HT-29 (cell line): ENCODE measurements at places on chromosomes 7 and 10.

- peak; percentile 51 for DNase-seq
Measured at GRCh38 chr7:131753620-131754222, 197.3 kb upstream of the PODXL start.

DNA sequence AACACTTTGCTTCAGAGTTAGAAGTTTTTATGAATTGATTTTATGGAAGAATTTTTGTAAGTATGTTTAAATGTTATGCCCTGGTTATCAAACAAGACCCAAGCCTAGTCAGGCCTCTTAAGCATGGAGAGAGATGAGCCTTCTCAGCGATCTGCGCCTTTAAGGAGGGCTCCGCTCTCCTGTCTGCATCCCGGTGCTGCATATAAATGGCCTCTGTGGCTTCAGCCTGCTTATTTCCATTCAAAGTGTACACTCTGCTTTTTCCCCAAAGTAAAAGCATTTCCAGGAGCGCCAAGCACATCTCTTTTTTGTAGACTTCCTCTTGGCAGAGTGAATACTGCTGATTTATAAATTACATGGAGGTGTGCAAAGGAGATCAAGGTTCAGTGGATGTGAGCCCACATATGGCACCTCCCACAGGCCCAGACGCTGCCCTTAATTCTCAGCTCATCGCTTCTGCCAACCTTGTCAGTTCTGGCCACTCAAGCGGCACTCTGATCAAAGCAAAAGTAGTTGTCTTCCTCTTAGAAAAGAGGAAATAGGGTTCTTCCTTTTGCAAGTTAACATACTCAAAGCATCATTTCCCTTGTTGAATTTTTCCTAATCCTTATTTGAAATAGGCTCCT, 70.0 kb upstream of the SFMBT2 start:
- no peak for DNase-seq

GRCh38 chr7:28698840-28699239, 259.3 kb downstream of the TRIL start:
- no peak for DNase-seq

DNA sequence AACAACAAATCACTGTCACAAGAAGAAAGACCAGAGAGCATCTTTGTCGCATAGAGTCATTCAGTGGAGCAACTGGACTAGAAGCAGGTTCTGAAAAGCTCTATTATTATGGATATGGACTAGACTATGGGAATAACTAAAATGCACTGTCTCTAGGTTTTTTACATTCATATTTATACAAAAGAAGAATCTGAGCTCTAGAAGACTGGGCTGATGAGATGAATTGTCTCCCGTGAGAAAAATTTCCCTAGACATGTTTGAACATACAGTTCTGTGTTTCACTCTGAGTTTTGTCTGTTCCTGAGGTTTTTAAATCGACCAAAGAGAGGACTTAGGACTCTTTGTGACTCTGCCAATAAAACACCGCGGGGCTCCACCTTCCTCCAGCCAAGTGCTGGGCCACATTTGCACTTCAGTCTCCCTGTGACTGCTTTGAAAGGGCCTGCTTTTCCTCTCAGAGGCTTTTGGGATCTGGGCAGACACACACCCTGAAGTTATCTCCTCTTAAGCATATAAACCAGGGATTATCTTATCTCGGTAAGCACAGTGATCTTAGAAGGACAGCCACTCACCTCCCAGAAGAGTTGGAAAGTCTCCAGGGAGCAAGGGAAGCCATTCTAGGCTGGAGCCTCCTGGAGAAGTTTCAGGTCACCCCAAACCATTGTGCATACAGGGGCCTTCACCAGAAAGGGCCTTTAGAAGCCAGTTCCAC, 101.0 kb upstream of the JCAD start:
- DNase-seq: peak; percentile 22

- DNase-seq: no peak
Measured at GRCh38 chr7:134328900-134329299, 12.2 kb upstream of the SLC35B4 start.

DNA sequence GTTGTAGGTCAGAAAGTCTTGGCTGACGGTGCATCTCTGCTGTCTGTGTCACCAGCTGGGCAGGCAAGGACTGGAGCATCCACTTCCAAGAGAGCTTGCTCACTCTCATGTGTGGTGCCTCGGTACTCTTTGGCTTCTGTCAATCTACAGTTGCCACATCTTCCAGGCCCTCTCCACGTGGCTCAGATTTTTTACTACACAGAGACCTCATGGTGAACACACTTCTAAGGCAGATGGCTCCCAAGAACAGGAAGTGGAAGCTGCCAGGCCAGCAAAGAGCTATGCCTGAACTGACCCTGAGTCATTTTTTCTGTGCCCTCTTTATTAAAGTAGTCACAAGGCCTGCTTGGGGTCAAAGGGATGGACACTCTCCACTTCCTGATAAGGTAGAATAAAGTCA, 351.5 kb upstream of the AUTS2 start:
- no peak for DNase-seq

DNA sequence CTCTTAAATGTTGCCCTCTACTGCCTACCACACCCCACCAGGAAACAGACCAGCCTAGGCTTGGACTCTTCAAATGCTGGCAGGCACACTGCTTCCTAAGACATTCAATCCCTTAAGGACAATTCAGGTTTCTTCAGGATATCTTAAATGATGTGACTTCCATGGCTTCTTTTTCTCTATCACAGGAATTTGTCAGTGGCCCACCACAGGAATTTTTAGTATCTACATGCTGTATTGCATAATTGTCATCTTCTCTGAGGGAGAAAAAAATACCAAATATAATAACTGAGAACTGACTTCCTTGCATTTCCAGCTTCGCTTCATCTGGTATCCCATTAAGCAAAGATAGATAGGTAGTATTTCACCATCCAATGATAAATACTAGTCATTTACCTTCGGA, 129.3 kb downstream of the WNT2 start:
- DNase-seq: no peak

DNA sequence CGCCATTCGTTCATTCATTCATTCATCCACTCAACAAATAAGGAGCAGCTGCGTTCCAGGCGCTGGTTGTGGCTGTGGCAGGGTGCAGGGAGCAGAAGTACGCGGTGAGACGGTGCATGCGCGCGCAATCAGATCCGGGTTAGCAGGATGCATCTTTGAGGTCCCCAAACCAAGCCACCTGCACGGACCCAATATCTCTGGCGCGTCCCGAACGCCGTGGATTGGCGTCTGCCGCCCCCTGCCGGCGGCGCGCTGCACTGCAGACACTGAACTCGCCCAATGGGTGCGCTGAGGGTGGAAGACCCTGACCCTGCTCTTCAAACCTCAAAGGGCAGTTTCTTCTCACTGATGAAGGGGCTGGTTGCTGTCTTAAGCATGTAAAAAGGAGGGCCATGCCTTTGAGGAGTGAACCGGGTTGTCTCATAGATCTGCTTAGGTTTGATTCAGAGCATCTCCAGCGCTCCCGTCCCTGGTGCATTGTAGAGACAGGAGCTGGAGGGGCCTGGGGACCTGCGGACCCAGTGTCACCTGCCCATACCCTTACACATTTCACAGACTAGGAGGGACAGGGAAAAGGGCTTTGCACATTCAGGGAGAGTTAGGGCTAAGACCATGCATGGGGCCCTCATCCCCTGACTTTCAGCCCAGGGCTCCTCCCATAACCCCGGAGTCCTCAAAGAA, 102.5 kb downstream of the RAMP3 start:
- DNase-seq: peak; percentile 64

- DNase-seq: no peak
Measured at GRCh38 chr10:131811630-131812403, 89.0 kb upstream of the PPP2R2D start.

DNA sequence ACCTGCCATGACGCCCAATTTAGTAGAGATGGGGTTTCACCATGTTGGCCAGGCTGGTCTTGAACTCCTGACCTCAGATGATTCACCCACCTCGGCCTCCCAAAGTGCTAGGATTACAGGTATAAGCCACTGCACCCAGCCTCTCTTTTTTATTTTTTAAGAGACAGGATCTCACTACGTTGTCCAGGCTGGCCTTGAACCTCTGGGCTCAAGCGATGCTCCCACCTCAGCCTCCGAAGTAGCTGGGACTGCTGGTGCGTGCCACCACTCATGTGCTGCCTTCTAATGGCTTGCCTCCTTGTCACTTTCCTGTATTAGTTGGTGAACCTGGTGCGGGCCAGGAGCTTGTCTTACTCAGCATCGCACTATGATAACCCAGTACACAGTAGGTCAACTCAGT, 27.0 kb downstream of the KLRG2 start:
- DNase-seq: no peak

DNA sequence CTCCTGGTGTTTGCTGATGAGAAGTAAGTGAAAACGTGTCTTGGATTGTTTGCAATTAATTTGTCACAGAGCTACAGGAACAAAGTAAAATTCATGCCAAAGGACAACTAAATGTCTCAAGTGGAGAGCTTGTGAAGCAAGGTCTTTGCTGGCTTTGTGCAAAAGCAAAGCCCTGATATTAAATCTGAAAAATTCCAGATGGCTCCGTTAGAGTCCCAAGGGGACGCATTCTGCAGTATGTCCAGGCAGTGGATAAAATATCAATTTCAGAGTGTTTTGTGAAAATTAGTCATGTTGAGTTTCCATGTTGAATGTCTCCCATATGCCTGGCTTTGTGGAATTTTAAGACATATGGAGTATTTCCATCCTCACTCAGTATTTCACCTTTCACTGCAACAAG, 102.5 kb upstream of the PTN start:
- DNase-seq: no peak

DNA sequence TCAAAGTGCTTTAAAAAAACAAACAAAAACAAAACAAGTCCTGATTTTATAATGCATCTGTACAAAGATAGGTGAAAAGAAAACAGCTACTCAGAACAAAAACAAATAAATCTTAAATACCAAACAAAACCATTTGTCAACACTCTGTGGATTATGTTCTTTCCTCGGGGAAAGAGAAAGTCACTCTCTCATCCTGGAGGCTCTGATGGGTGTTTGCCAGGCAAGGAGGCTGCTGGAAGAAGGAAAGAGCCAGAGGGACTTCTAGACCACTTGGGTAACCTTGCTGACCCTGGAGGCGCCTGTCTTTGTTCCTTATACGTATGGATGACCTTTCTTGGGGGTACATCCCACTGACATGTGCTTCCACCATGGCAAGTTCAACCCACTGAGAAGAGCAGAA, 92.8 kb downstream of the ZRANB1 start:
- DNase-seq: no peak

- DNase-seq: no peak
Measured at GRCh38 chr10:124449170-124450011, 444 bp downstream of the NKX1-2 start.

DNA sequence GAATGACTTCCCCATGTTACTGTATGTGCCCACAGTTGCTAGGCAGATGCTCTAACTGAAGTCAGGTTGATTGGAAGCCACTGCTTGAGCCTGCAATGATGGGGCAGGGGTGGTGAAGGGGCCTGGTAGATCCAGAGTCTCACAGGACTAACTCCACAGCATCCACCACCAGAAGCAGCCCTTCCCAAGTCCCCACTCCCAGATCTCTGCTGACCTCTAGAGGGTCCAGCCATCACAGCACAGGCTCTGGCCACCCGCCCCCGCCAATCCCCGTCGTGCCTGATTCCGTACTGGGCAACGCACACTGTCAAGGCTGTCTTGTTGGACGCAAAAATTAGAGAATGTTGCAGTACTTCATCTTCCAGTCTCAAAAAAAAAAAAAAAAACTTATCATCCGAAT, 136.8 kb upstream of the PDE1C start:
- DNase-seq: peak; percentile 10

GRCh38 chr10:66167816-66168215, 758.0 kb upstream of the LRRTM3 start:
- peak; percentile 37 for DNase-seq

DNA sequence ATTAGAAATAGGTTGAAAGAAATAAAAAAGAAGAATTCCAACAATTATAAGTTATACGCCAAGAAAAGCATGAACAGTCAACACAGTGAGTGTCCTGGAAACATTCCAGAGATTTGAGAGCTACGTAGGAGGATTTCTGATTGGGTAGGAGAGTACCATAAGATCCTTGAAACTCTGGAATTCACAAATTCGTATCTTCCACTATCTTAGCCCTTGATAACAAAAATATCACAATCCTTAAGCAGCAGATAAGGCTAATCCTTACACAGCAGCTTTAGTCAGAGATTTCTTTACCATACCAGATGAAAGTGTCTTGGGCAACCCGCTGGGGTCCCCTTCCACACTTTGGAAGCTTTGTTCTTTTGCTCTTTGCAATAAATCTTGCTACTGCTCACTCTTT, 8.2 kb downstream of the TPK1 start:
- no peak for DNase-seq

- DNase-seq: no peak
Measured at GRCh38 chr7:90574146-90574819, 21.8 kb upstream of the CDK14 start.

DNA sequence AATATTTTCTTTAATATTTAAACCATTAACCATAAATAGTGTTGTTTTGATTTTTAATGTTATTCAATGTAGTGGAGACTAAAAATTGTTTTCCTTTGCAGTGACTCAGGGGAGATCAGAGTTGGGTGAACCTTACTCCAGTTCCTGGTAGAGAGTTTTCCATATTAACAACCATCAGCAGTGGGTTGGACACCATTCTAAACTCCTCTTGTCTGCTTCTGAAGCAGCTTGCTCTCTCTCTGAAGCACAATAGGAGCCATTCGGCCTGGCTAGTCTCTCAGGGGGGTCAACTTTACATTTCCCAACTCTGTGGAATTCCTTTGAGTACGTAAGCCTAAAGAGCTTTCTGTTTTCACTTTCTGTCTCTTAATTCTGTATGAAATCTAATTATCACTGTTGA, 9.4 kb upstream of the NRG3 start:
- peak; percentile 44 for DNase-seq

DNA sequence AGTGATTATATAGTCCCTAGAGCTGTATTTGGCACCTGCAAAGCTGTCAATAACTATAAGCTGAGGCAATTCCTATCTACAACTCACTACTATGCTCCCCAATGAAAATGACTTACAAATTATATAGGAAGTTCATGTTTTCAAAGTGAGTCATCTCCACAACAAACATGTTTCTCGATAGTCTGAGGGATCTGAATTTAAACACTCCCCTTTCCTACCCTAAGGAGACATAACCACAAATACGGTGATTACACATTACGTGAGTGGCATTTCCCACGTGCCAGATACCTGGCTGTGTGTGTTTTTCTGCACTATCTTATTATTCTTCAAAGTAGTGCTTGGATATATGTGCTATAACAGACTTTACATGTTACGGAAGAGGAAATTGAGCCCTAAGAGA, 122.5 kb upstream of the C1QL3 start:
- DNase-seq: peak; percentile 34

- DNase-seq: no peak
Measured at GRCh38 chr7:128963327-128963757, 25.6 kb downstream of the IRF5 start.

- peak; percentile 12 for DNase-seq
Measured at GRCh38 chr10:88008866-88009470, 145.5 kb downstream of the PTEN start.

DNA sequence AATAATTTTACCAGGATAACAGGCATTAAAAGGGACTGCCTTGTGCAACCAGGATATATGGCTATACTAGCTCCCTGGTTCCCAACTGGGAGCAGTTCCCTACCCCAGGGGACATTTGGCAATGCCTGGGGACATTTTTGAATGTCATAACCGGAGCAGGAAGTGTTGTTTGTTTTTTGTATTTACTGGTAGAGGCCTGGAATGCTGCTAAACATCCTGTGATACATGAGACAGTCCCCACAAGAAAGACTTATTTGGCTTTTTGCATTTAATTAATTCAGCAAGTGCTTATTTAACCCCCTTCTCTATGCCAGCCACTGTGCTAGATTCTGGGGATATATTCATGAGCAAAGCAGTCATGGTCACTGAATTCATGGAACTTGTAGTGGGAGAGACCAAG, 181.2 kb downstream of the BBS9 start:
- no peak for DNase-seq

GRCh38 chr7:130352194-130353074, 7.8 kb downstream of the CPA5 start:
- no peak for DNase-seq

- peak; percentile 91 for DNase-seq
Measured at GRCh38 chr7:150986099-150986512, 4.7 kb upstream of the NOS3 start.
